Stimulated activated CD4-positive, alpha-beta T cell treated with anti-CD3 and anti-CD28 coated beads, TNF-alpha, amount 100 ng/mL, for 1 hour (primary cell): ENCODE measurements at places on chromosomes 7 and 10.

GRCh38 chr10:92238586-92239098 lies 52.2 kb downstream of the CPEB3 start:
- DNase-seq: no peak

DNA sequence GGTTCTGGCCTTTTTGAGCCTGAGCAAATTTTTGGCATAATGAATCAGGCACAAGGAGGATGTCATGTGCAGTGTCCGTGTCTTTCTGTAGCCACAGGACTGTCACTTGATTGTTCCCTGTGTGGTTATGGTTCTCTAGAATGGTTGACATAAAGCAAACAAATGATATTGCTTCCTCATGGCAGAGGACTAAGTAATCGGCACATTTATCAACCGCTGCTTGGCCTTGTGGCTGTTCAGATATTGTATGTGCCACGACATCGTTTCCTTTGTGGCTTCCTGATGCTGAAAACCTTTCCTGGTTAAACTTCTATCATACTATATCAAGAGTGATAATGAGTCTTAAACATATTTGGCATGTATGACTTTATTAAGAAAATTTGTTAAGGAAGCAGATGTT lies 598.8 kb downstream of the SUGCT start:
- DNase-seq: no peak

DNA sequence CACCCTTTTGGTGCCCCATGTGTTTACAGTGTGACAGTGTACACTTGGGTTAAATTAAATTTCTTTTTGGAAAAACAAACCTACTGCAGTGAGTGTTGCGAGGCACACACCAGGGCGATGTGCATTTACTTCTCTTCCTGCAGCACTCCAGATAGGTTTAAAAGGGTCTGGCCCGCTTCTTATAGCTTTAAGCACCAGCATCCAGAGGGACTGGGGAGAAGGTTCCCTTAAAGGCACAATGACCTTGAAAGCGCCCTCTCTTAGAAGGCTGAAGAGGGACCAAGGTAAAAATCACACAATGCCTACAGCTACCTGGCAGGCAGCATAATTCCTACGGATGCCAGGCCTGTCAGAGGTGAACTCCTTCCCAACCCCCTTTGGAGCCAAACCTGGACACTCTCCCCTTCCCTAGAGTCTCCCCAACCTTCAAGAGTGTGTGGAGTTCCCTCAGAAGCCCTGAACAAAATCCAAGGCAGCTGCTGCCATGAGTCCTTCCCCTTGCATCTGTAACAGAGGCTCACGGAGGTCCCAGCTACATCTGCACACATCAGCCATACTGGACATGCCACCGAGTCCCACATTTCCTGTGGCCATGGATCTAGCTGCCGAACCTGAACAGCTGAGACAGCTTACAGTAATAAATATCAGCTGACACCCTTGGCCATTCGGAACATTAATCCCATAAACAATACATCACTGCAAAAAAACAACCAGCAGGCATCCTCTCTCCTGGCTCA lies 33.2 kb downstream of the TRIM8 start:
- no peak for DNase-seq

DNA sequence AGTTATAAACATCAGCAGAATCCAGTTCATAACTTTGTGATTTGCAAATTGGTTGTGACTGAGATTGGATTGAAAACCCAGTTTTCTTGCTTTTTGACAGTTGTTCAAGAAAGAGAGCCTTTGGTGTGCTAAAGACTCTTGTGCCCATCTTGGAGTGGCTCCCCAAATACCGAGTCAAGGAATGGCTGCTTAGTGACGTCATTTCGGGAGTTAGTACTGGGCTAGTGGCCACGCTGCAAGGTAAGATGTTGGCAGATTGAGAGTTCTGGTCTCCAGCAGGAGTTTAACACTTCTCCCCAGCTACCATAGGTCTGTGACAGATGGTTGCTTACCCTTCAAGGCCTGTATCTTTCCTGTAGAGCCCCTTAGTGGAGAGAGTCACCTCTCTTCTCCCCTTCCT lies 2.6 kb downstream of the SLC26A4 start:
- no peak for DNase-seq
